ENCODE measurements at places on chromosomes 3 and 15. TPM values are rescaled to one million over a fixed set of nuclear protein-coding genes. Genes with fewer than 3 reads are reported as not detected.
A peak's percentile ranks its signal among the peaks of the same experiment; 100 is the strongest.

DNA sequence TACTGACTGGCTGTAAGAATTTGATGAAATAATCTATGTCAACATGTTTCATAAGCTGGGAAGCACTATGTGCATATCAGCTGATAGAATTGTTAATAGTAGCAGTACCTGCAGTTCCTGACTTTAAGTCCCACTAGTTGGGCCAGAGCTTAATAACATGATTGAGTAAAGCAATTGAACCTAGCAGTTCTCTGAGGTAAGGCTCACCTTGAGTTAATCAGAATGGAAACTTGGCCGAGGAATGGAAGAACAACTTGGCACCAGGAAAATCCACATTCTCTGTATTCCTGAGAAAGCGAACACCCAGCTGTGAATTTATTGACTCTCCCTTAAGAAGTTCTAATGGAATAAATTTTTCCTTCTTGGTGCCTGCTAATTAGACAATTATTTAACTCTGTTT, 262.6 kb downstream of the IGSF11 start:
- no peak for DNase-seq

The ABHD6 gene
- total RNA-seq: 24.6 TPM

- no peak for DNase-seq
Measured at GRCh38 chr3:136583823-136584222, 168.4 kb downstream of the STAG1 start.

- no peak for DNase-seq
Measured at GRCh38 chr15:87193481-87193880, 1063.1 kb downstream of the NTRK3 start.

DNA sequence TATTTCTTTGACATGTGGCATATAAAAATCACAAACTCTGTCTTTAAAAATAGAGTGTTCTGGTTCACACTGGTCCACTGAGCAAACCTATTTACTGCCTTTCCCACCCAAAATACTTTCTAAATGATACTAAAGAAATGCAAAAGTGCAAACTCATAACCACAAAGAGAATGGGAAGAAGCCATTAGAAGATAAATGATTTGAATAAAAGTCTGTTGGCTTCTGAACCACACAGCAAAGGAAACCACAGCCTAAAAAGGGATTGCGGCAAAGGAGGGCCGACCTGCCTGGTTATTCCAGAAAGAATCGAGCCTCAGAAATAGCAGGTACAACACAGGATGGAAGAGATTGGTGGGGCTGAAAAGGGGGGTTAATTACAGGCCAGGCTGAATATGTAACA, 599.5 kb downstream of the FHIT start:
- no peak for DNase-seq

DNA sequence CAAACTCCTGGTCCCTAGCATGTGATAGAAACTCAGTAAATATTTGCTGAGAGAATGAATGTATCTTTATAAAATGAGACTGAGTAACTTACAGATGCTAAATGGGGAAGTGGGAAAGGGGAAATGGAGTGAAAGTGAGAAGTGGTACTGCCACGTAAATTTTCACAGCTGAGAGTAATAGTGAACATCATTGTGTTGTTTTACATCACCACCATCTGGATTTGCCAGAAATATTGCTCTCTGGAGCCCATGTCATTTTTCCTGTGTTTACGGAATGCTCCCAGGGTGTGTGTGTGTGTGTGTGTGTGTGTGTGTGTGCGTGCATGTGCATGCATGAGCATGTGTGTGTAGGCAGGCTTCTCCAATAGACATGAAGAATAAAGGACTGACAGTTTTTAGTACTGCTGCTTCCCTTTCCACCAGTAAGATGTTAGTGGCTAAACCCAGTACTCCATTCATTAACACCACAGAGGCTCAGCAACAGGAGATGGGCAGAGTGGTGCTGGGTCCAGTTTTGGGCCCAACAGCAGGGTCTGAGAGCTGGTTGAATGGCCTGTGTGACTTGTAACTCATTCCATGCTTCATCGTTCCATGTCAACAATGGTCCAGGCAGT, 57.3 kb downstream of the DIPK2A start:
- DNase-seq: no peak

The CACNA1D gene
- total RNA-seq: 12.7 TPM

- DNase-seq: no peak
Measured at GRCh38 chr15:29792426-29793159, 29.7 kb downstream of the TJP1 start.

DNA sequence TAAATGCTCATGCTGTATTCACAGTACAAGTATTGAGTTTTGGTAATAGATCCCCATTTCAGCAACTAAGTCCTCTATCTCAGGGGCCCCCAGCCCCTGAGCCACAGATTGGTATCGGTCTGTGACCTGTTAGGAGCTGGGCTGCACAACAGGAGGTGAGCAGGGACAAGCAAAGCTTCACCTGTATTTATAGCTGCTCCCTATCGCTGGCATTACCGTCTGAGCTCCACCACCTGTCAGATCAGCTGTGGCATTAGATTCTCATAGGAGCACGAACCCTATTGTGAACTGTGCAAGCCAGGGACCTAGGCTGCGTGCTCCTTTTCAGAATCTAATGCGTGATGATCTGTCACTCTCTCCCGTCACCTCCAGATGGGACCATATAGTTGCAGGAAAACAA, 262.8 kb upstream of the UBE2E2 start:
- DNase-seq: no peak

The DPPA4 gene
- total RNA-seq: 0.44 TPM

DNA sequence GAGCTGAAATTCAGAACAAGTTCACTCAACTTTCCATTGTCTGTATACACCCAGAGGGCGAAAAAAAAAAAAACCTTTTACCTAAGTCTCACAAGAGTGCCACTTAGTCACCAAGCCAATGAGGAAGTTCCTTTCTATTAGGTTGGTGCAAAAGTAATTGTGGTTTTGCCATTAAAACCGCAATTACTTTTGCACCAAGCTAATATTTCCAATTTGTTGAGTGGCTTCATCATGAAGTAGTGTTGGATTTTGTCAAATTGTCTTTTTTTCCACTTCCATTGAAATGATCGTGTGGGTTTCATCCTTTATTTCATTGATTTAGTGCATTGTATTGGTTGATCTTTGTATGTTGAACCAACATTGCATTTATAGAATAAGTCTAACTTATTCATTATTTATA, 253.9 kb downstream of the ZIC4 start:
- no peak for DNase-seq

DNA sequence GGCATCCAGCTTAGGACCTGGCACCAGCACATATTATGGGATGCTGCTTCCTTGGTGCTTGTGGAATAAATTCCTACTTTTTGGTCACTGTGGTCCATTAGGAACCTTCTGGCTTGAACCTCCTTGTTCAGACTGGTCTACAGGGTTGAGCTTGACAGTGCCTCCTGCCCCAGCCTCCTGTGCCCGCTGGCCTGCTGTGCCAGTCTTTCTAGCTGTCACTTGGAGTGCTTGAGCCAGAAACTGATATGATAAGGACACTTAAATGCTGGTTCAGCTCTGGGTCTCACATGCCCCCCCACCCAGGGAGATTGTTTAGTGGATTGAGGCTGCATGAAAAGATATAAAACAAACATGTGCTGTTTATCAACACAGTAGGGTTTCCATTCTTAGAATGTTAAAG, 147.8 kb downstream of the SLCO3A1 start:
- DNase-seq: no peak

The LSMEM2 gene
- not detected for total RNA-seq

DNA sequence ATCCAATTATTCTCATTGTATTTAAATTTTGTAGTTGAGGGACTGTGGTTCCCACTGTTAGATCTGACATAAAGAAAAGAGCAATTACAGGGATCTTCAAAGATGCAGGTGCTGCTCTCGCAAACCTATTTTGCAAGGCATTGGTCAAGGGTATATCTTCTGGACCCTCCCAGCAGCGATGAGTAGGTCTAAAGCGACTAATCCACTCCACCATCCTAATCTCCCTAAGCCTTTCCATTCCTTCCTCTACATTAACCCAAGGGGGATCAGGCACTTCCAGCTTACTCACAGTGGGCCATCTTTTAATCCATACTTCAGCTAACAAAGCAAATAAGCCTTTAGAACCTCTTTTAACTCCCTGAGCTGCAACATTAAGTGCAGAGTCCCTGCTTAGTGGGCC, 37.0 kb upstream of the CPOX start:
- DNase-seq: no peak

- DNase-seq: no peak
Measured at GRCh38 chr3:169661361-169662131, 2.0 kb downstream of the MECOM start.

- no peak for DNase-seq
Measured at GRCh38 chr3:169022457-169022856, 641.1 kb downstream of the MECOM start.

- peak; percentile 64 for DNase-seq
Measured at GRCh38 chr3:133573629-133574194, at the start of gene CDV3. TSS of gene CDV3 (plus strand) at chr3:133573686. CDS start at chr3:133574045, 359 bp downstream.

- DNase-seq: no peak
Measured at GRCh38 chr3:116444819-116445310, 422 bp downstream of the LSAMP start.

GRCh38 chr15:89321521-89322410, 12.9 kb downstream of the POLG start:
- DNase-seq: peak; percentile 74

The CLDN16 gene
- 1.6 TPM for total RNA-seq

DNA sequence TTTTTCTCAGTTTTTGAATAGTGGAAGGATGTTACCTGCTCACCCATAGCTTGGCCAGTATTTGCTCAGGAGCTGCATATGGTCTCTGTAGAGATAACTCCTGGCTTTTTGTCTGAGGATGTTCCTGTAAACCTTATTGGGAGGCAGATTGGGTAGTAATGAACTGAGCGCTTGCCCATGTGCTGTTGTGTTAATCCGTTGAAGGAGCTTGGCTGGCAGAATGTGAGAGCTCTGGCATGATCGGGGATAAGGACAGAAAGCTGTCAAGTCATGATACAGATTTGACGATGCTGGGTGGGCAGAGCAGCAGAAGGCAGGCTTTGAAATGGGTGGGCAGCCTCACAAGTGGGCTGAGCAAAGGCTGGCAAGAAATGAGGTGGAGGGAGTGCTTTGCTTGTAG, 27.4 kb downstream of the SH3GL3 start:
- DNase-seq: no peak

- DNase-seq: no peak
Measured at GRCh38 chr3:150138824-150139223, 168.1 kb upstream of the PFN2 start.

The RAB27A gene
- 15.9 TPM for total RNA-seq

The MUC20 gene
- total RNA-seq: 1.9 TPM

DNA sequence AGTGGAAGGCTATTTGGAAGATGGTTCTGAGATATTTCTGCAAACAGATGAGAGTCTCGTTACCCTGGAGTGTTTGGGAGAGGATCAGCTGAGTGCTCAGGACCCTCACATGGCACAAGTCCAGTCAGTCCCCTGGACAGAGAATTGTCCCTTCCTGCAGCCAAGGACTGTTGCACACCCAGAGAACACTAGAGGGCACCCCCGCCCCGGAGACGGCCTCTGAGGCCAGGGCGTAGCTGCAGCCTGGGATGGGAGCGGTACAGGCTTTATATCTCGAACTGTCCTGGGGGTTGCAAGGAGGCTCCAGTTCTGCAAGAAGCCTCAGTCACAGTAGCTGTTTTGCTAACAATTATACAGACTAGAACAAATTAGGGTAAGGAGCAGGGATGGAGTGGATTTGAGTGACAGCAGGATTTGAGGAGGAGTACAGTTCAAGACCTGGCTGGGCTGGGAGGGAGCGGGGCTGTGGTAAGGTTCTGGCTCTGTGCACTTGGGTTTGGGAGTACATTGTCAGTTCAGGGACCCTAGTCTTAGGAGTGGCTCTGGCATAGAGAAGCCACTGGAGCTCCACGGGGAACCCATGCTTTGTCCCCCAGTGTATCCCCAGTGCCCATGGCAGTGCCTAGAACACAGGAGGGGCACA, 67.6 kb upstream of the HACD2 start:
- DNase-seq: peak; percentile 77

GRCh38 chr15:36469311-36469966, 110.0 kb upstream of the CDIN1 start:
- DNase-seq: no peak

- no peak for DNase-seq
Measured at GRCh38 chr3:183439515-183439914, 11.1 kb upstream of the MCF2L2 start.

The HTR3E gene
- total RNA-seq: not detected

DNA sequence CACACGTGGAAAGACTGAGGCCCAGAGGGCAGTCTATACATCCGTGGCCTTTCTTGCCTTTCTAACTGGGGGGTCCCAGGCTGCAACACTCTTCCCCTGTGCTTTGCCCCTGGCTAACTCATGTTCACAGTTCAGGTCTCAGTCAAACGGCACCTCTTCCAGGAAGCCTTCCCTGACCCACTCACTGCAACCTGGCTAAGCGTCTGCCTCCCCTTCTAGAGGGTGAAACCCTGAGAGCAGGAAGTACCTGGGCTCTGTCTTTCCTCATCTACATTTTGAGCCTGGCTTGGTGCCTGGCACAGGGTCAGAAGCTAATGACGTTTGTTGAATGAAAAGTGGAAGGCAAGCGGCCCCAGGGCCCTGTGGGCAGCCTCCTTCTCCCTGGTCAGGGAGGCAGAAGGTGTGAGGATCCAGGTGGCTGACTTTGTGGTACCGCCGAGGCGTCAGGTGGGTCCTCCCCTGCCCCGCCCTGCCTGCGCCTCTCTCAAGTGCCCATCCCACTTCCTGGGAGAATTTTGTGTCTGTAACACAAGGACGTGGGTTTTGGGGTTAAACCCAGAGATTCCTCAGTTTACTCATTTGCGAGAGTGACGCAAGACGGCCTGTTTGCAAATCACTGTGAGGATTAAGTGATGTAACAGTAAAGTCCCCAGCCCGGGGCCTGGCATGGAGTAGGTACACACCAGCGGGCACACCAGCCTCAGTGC, 32.1 kb downstream of the DNASE1L3 start:
- DNase-seq: no peak

DNA sequence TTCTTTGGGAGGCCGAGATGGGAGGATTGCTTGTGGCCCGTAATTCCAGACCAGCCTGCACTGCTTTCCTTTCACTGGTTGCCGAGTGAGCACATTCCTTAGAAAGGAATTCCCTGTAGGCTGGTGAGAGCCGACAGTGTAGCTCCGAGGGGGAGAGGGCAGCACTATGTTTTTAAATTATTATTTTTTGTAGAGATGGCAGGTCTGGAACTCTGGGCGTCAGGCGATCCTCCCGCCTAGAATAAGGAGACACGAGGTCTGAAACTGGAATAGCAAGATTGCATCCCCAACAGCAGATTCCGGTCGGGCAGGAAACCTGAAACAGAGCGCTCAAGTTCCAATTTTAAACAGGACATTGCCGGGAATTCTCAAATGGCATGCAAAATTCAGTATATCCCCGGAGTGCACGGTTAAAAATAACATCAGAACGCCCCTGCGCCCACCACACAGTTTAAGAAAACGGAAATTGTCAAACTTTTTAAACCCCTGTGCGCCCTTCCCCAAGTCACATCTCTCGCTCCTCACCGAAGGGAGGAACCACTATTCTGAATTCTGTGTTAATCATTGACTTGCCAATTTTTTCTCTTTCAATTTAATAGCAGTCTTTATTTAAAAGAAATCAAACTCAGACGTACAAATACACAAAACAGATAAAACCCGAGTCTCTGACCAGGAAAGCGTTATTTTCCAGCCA, 643 bp upstream of the RNU5B-1 start:
- no peak for DNase-seq

- no peak for DNase-seq
Measured at GRCh38 chr3:19202303-19202702, 54.0 kb downstream of the KCNH8 start.

GRCh38 chr3:122619040-122619439, 41.6 kb downstream of the PARP15 start:
- no peak for DNase-seq

The SERPINI1 gene
- 1.3 TPM for total RNA-seq

GRCh38 chr15:58597943-58598828, 151.3 kb downstream of the ADAM10 start:
- no peak for DNase-seq

All from right lobe of liver (tissue), 6 donors.